Uterine smooth muscle cell (primary cell): ENCODE measurements at places on chromosomes 16 and 17. TPM values are rescaled to one million over a fixed set of nuclear protein-coding genes. Genes with fewer than 3 reads are reported as not detected.

Gene CACNG3
- not detected in 2 replicates for total RNA-seq

Gene CCL18
- total RNA-seq = not detected in 2 replicates

Gene NUTF2
- 95.5 and 98.3 TPM in 2 replicates for total RNA-seq

Gene MYH3
- total RNA-seq = 0.77 and 0.87 TPM in 2 replicates

Gene LYZL6
- not detected in 2 replicates for total RNA-seq

Gene MMD
- total RNA-seq = 12.5 and 14.7 TPM in 2 replicates

Gene DNAJA3
- 70.9 and 73.8 TPM in 2 replicates for total RNA-seq

Gene TNFRSF13B
- not detected in 2 replicates for total RNA-seq

Gene MARVELD3
- not detected in 2 replicates for total RNA-seq

Gene BRCA1
- total RNA-seq = 20.0 and 47.0 TPM in 2 replicates

Gene C16orf92
- not detected in 2 replicates for total RNA-seq

Gene PRR35
- 0.11 TPM in 1 of 2 replicates, not detected in the other for total RNA-seq

Gene ENGASE
- total RNA-seq = 10.7 and 19.9 TPM in 2 replicates
